ENCODE measurements at places on chromosomes 6 and 20. TPM values are rescaled to one million over a fixed set of nuclear protein-coding genes. Genes with fewer than 3 reads are reported as not detected.

- peaks cover 12% of the 10 kb centered on the region for H3K4me1 ChIP-seq
- H3K27me3 ChIP-seq: no peaks in the 10 kb centered on the region
- H3K4me3 ChIP-seq: no peak overlapping the region
- H3K36me3 ChIP-seq: no peaks in the 10 kb centered on the region
- H3K27ac ChIP-seq: peak overlapping the region; percentile 64
- DNase-seq: peak; percentile 68
Observed at GRCh38 chr20:47392015-47392720, 35.7 kb upstream of the ZMYND8 start.

The ADGRF1 gene
- total RNA-seq: 0.52 TPM

The SUMO4 gene
- total RNA-seq: 1.7 TPM

DNA sequence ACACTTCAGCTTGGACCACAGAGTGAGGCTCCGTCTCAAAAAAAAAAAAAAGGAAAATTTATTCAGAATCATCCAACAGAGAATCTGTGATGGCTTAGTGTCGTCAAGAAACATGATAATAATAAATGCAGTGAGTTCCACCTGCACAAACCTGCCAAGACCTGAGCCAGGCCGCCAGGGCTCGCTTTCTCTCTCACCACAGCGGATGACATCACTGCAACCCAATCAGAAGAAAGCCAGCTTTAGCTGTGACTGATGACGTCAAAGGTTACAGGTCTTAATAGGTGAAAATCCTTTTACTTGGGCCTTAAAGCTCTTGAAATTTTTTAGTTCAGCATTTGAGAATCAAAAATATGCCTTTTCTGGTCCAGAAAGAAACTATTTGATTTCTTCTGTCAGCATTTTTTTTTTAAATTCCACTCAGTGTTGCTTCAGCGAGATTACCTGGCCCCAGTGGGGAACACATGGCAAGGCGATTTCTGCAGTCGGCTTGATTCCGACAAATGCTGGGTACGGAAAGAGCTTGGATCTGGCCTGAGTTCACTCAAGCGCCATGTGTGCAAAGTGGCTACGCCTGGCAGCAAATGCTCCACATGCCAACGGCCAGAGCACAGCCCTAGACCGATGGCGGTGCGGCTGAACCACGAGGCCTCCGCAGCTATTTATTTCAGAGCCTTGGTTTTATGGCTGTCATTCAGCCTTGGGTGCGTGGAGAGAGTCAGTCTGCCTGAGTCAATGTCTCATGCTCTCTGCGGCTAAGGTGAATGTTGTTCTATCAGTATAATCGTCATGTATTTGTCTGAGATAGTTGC, 105.7 kb upstream of the QKI start:
- H3K4me3 ChIP-seq: no peak overlapping the region
- no peak for DNase-seq
- H3K4me1 ChIP-seq: no peaks in the 10 kb centered on the region

DNA sequence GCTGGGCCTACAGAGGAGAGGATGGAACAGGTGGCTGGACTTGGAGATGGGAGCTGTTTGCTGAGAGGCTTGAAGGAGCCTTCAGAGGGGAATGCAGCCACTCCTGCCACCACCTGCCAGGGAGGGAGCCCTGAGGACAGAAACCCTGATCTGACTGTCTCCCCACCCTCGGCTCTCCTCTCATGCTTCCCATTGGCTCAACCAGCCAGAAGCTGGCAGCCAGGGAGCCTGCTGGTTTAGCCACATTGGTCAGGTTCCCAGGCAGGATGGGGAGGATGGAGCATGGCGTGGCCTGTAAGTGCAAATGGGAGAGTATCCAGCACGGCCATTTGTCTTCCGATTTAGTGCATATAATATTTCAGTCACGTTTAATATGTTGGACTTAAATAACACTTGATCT, 12.8 kb downstream of the TREM1 start:
- no peaks in the 10 kb centered on the region for H3K27me3 ChIP-seq
- H3K4me3 ChIP-seq: no peak overlapping the region
- DNase-seq: no peak
- no peaks in the 10 kb centered on the region for H3K4me1 ChIP-seq
- no peaks in the 10 kb centered on the region for H3K36me3 ChIP-seq

DNA sequence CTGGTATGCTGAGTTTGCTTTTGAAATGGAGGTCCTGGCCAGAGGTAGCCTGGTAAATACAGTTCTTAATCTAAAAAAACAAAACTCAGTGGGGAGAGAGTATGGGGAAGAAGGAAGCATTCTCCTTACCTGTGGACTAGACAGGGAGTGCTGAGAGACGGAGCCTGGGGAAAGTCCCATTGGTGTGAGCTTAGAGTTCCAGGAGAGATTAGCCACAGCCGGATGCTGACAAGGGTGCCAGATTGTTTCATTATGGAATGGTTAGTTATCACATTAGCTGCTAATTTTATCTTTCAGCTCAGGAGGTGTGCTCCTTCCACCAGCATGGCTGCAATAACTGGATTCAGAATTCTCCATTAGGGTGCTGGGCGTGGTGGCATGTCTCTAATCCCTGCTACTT, 75.9 kb downstream of the RREB1 start:
- DNase-seq: no peak
- H3K27ac ChIP-seq: no peak overlapping the region
- H3K4me1 ChIP-seq: no peaks in the 10 kb centered on the region
- no peak overlapping the region for H3K4me3 ChIP-seq
- H3K27me3 ChIP-seq: no peaks in the 10 kb centered on the region

The ASIP gene
- total RNA-seq: not detected

The MROH8 gene
- total RNA-seq: 2.6 TPM

- no peak overlapping the region for H3K4me3 ChIP-seq
- DNase-seq: no peak
- no peak overlapping the region for H3K27ac ChIP-seq
- no peaks in the 10 kb centered on the region for H3K27me3 ChIP-seq
Observed at GRCh38 chr20:58024241-58024721, 204.2 kb downstream of the ANKRD60 start.

GRCh38 chr6:106005954-106006353, 80.2 kb upstream of the PRDM1 start:
- no peaks in the 10 kb centered on the region for H3K36me3 ChIP-seq
- no peak for DNase-seq
- H3K4me1 ChIP-seq: peaks cover 18% of the 10 kb centered on the region
- H3K27ac ChIP-seq: no peak overlapping the region
- no peak overlapping the region for H3K4me3 ChIP-seq

DNA sequence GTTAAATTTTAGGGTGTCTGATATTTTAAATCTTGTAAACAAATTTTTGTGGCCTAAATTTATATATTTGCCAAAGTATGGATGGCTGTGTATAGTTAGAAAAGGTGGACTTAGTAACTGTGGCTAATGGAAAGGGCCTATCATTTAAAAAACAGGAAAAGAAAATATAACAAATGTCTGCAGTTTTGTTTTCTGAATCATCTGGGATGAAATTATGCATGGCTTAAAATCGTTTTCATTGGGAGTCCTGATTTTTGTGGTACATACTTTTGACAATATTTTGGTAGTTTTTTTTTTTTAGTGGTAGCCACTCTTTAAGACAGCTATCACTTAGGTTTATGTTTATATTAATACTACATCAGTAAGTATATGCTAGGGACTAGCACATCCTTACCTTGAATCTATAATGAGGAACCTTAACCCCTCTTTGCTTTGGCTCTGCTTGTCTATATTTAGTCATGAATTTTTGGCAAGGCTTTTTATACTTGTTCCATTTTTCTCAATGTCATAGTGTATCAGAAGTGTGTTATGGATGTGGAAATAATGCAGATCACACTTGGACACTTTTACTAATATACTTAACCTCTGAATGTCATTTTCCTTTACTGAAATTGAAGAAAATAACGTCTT, 5.6 kb downstream of the ARID1B start:
- no peaks in the 10 kb centered on the region for H3K36me3 ChIP-seq
- H3K4me3 ChIP-seq: no peak overlapping the region
- peaks cover 10% of the 10 kb centered on the region for H3K4me1 ChIP-seq
- DNase-seq: no peak
- no peak overlapping the region for H3K27ac ChIP-seq

DNA sequence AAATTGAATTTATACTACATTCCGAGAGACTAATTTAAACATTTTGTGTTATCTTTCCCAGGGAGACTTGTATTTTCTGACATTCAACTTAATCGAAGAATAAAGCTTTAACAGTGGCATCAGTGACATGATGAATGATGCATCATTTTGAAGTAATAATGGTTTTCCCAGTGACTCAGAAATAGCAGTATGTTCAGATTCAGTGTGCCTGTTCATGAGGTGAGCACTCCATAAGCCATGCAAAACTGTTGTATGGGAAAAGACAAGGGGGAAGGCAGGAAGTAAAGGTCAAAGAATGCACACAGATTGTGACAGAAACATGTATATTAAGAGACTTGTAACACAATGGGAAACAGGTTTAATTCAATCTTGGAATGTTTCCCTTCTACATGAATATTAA, 1348.2 kb upstream of the GJE1 start:
- no peak overlapping the region for H3K4me3 ChIP-seq
- no peaks in the 10 kb centered on the region for H3K27me3 ChIP-seq
- H3K27ac ChIP-seq: no peak overlapping the region
- no peaks in the 10 kb centered on the region for H3K36me3 ChIP-seq

GRCh38 chr6:897528-898207, 204.7 kb upstream of the EXOC2 start:
- H3K4me1 ChIP-seq: 0 out of 2 replicates have a peak, but pooled peaks cover 8% of the 10 kb centered on the region
- no peak overlapping the region for H3K27ac ChIP-seq
- no peaks in the 10 kb centered on the region for H3K27me3 ChIP-seq
- H3K4me3 ChIP-seq: no peak overlapping the region
- DNase-seq: no peak

- H3K4me1 ChIP-seq: no peaks in the 10 kb centered on the region
- H3K4me3 ChIP-seq: no peak overlapping the region
- no peaks in the 10 kb centered on the region for H3K36me3 ChIP-seq
- H3K27me3 ChIP-seq: no peaks in the 10 kb centered on the region
Observed at GRCh38 chr20:23450877-23451276, 1.8 kb downstream of the CST11 start.

GRCh38 chr6:167151648-167152047, 6.1 kb downstream of the GPR31 start:
- H3K27me3 ChIP-seq: no peaks in the 10 kb centered on the region
- no peak for DNase-seq
- no peak overlapping the region for H3K27ac ChIP-seq

The GABRR1 gene
- total RNA-seq: 0.12 TPM

The GJA10 gene
- not detected for total RNA-seq

The C6orf58 gene
- not detected for total RNA-seq

DNA sequence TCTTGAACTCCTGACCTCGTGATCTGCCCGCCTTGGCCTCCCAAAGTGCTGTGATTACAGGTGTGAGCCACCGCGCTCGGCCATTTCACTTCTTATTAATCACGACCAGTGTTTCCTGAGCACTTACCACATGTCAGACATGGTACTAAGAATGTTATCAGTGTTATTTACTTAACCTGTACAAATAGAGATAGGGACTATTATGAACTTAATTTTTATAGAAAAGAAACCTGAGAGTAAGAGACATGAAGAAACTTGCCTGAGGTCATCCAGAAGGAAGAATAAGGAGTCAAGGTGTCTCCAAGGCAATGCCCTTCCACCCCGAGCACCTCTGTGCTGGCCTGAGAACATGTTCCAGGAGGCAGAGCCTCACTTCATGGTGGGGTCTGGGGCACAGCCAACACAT, 29.3 kb upstream of the EZR start:
- H3K36me3 ChIP-seq: no peaks in the 10 kb centered on the region
- peak overlapping the region; percentile 99 for H3K27ac ChIP-seq
- peak; percentile 56 for DNase-seq
- no peak overlapping the region for H3K4me3 ChIP-seq

DNA sequence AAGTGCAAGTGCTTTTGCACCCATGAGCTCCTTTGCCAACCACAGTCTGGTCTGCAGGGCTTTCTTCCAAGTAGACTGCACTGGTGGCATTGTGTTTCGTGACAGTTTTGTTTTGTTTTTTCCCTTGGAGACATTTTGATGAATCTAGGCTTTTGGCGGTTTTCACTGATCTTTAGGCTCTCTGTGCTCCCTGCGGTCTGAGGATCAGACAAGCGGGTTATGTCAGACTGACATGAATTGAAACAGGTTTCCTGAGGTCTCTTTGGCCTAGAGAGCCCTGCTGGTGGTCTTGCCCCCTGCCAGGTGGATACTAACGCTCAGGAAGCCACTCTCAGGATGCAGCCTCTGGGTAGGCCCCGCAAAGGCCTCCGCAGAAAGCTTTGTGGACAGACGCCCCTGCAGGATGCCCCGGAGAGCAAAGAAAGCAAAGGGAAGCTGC, 555.4 kb upstream of the AGPAT4 start:
- no peaks in the 10 kb centered on the region for H3K4me1 ChIP-seq
- H3K36me3 ChIP-seq: no peaks in the 10 kb centered on the region
- no peaks in the 10 kb centered on the region for H3K27me3 ChIP-seq
- DNase-seq: no peak

- no peaks in the 10 kb centered on the region for H3K4me1 ChIP-seq
- H3K4me3 ChIP-seq: no peak overlapping the region
- H3K36me3 ChIP-seq: no peaks in the 10 kb centered on the region
- H3K27me3 ChIP-seq: no peaks in the 10 kb centered on the region
Observed at GRCh38 chr6:114941078-114941477, 598.3 kb upstream of the HS3ST5 start.

DNA sequence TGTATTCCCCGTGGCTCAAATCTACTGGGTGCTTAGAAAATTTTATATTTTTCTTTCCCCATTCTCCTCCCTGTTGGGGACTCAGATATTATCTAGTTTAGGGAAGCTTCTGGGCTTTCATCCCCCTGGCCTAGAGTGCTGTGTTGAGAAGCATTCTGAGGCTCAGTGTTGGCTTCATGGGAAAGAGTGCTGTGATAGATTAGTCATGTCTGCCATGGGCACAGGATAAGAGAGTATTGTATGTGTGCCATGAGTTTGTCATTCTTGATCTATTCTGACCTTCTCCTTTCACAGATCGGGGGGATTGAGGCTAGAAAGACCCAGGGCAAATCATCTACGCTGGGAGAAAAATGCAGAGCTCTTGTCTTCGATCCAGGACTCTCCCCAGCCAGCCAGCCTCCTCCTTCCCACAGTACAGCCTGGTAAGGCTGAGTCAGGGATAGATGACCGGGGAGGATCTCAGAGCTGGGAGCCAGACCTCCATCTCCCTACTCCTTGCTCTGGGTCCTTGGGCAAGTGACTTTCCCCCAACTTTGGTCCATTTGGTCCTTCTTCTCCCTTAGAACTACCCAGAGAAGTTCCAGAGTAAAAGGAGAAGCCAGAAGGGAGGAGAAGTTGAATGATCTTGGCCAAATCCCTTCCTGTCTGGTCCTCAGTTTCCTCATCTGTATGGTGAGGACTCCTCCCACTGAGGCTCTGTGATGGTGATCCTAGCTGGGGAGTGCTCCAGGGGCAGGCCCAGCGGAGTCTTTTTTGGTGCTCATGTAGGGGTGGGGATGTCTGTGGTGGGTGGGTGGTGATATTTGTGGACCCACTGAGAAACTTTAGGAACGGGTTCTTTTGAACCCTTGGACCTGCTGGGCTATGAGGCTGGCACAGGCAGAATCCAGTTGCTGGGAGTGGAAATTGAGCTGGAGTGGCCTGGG, 5.0 kb downstream of the SRC start:
- peak; percentile 34 for DNase-seq
- H3K4me1 ChIP-seq: peaks cover 21% of the 10 kb centered on the region
- H3K36me3 ChIP-seq: peaks cover 13% of the 10 kb centered on the region
- no peak overlapping the region for H3K4me3 ChIP-seq
- H3K27me3 ChIP-seq: no peaks in the 10 kb centered on the region
